ENCODE measurements at places on chromosomes 6 and 20. TPM values are rescaled to one million over a fixed set of nuclear protein-coding genes. Genes with fewer than 3 reads are reported as not detected.

DNA sequence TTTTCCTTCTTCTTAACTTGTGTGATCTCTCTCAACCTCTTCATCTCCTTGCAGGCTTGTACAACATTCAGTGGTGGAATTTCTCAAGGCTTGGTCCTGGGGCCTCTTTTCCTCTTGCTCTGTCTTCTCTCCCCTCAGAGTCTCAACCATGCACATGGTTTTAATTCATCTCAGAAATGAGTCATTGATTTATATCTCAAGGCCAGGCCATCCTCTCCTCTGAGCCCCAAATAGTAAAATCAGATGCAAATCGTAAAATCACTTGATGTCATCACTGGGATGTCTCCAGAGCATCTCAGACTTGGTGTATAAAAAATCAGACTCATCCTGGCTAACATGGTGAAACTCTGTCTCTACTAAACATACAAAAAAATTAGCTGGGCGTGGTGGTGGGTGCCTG is 85.0 kb downstream of the FNDC1 start:
- DNase-seq, result no peak

The DAAM2 gene
- total RNA-seq, result 11.5 TPM

The POLH gene
- total RNA-seq, result 5.6 TPM

The MAD2L1BP gene
- total RNA-seq, result 24.4 TPM
